ENCODE measurements at places on chromosomes 4 and X. TPM values are rescaled to one million over a fixed set of nuclear protein-coding genes. Genes with fewer than 3 reads are reported as not detected.

GRCh38 chr4:182449930-182450439 is 206.8 kb downstream of the TENM3 start:
- H3K27ac ChIP-seq, result no peak overlapping the region
- no peak for DNase-seq
- H3K36me3 ChIP-seq, result no peaks in the 10 kb centered on the region

- H3K4me3 ChIP-seq, result no peak overlapping the region
- no peaks in the 10 kb centered on the region for H3K27me3 ChIP-seq
- H3K4me1 ChIP-seq, result no peaks in the 10 kb centered on the region
- DNase-seq, result no peak
- H3K36me3 ChIP-seq, result no peaks in the 10 kb centered on the region
- no peak overlapping the region for H3K27ac ChIP-seq
Measured at GRCh38 chr4:24639714-24640113, 55.4 kb upstream of the DHX15 start.

Gene LRRC66
- total RNA-seq, result 0.27 TPM

- H3K4me3 ChIP-seq, result no peak overlapping the region
- H3K27me3 ChIP-seq, result no peaks in the 10 kb centered on the region
- DNase-seq, result no peak
- H3K4me1 ChIP-seq, result no peaks in the 10 kb centered on the region
Measured at GRCh38 chr4:151882072-151882803, 121.4 kb upstream of the GATB start.

Gene MAGEE2
- total RNA-seq, result not detected

Gene DNAAF6
- total RNA-seq, result not detected

Data from naive thymus-derived CD4-positive, alpha-beta T cell (primary cell).